ENCODE measurements at places on chromosomes 7 and 10.

DNA sequence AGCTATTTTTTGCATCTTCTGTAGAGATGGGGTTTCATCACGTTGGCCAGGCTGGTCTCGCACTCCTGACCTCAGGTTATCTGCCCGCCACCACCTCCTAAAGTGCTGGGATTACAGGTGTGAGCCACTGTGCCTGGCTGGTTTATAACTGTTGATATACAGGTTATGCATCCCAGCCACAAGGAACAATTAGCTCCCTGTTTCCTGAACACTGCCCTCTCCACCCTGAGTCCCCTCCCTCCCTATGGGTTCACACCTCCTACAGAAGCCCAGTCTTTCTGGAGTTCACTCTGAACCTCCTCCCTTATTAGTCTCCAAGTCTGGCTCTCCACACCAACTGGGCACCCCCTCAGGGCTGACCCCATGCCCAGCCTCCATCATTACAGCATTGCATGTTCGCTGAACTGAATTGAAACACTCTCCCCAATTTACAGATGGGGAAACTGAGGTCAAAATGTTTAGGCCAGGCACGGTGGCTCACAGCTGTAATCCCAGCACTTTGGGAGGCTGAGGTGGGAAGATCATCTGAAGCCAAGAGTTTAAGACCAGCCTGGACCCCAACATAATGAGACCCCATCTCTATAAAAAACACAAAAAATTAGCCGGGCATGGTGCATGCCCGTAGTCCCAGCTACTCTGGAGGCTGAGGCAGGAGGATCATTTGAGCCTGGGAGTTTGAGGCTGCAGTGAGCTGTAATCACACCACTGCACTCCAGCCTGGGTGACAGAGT, 1.7 kb upstream of the CLIP2 start:
- no peak for DNase-seq

GRCh38 chr7:112283382-112283910, 77.0 kb downstream of the ZNF277 start:
- DNase-seq: no peak

DNA sequence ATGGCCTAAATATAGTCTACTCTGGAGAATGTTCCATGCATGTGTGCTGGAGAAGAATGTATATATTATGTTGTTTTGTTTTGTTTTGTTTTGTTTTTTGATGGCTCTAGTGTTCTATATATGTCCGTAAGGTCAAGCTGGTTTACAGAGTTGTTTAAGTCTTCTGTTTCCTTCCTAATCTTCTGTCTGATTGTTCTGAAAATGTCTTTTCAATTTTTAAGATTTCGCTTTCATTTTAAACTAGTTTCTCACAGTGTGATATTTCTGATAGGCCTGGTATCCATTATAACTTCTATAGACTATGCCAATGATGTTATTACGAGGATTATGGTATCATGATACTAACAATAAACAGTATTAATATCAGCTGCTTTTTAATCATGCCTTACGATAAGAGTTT, 1126.3 kb upstream of the SORCS1 start:
- DNase-seq: no peak

- no peak for DNase-seq
Observed at GRCh38 chr7:463362-463781, 56.3 kb downstream of the PDGFA start.

DNA sequence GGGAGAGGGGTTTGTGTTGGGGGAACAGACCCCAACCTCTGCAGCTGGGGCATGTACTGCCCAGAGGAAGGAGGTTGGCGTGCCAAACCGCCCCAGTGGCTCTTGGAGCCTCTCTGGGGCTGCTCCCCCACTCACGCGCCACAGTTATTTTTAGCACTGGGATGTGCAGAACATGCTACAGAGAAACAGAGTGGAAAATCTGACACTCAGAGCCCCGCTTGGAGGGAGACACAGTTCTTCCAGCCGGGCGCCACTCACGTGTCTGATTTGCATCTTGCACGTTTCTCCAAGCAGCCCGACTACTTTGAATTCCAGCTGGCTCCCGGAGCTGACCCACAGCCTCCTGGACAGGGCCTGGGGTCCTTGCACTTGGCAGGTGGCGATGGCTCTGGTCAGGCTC, 182.0 kb downstream of the RPS24 start:
- DNase-seq: no peak

DNA sequence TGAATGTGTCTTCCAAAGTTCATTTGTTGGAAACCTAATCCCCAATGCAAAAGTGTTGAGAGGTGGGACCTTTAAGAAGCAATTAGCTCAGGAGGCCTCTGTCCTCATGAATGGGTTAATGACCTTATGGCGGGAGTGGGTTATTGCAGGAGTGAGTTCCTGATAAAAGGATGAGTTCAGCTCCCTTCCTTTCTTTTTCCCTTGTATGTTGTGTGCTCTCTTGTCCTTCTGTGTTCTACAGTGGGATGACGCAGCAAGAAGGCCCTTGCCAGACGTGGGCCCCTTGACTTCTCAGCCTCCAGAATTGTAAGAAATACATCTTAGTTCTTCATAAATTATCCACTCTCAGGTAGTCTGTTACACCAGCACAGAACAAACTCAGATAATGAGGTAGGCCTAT, 206.0 kb downstream of the DNAJC1 start:
- DNase-seq: no peak

DNA sequence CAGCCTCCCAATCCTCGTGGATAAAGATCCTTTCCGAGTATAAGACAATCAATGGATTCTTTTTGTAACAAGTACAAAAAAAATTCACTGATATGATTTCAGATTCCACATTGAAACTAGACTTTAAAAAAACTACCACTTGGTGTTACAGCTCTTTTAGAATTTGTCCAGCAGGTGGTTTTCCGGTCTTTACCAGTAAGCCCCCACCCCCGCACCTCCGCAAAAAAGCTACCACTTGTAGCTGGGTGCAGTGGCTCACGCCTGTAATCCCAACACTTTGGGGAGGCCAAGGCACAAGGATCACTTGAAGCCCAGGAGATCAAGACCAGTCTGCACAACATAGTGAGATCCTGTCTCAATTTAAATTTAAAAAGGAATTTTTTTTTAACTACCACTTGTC, 19.8 kb downstream of the IGF2BP3 start:
- DNase-seq: no peak

- DNase-seq: no peak
Observed at GRCh38 chr7:49768835-49769234, 4.6 kb upstream of the VWC2 start.

Data from GM12864 (cell line).